ENCODE measurements at places on chromosomes 2 and 18. TPM values are rescaled to one million over a fixed set of nuclear protein-coding genes. Genes with fewer than 3 reads are reported as not detected.

Gene LHCGR
- total RNA-seq: not detected

Gene SCN9A
- total RNA-seq: 0.68 TPM

Gene TMEFF2
- total RNA-seq: 0.06 TPM

Gene GALR1
- total RNA-seq: not detected

Gene MAPK4
- total RNA-seq: not detected

Gene ITGA4
- 2.3 TPM for total RNA-seq

Gene HNRNPA3
- 29.9 TPM for total RNA-seq

Gene SLC25A52
- not detected for total RNA-seq

Gene ZNF521
- total RNA-seq: 45.1 TPM

Gene CNTNAP5
- total RNA-seq: not detected

Gene SERPINB4
- total RNA-seq: not detected

Gene ACTG2
- total RNA-seq: 1.3 TPM

Gene ADAM23
- total RNA-seq: 5.7 TPM

Gene AQP12B
- not detected for total RNA-seq

Gene TMEM169
- not detected for total RNA-seq

Gene PMAIP1
- 1.5 TPM for total RNA-seq

Gene ANKRD23
- total RNA-seq: 1.1 TPM

Gene LINC00305
- total RNA-seq: not detected

Gene FOXI3
- total RNA-seq: not detected

Gene RSAD2
- 1.1 TPM for total RNA-seq

Gene LMAN1
- 133 TPM for total RNA-seq

Gene ABCB11
- 0.37 TPM for total RNA-seq

Gene PARD6G
- total RNA-seq: 1.8 TPM

Gene LRRC30
- not detected for total RNA-seq

Gene CDH2
- 12.4 TPM for total RNA-seq

Gene ELOA2
- not detected for total RNA-seq

Gene NT5C1B
- 0.10 TPM for total RNA-seq

Gene UGT1A5
- not detected for total RNA-seq

Gene COLEC12
- 73.4 TPM for total RNA-seq

Gene EDAR
- not detected for total RNA-seq

Gene AQP4
- total RNA-seq: not detected

Gene SULT1C2
- not detected for total RNA-seq

Gene RAX
- total RNA-seq: not detected

Gene MERTK
- total RNA-seq: 0.64 TPM

Gene SAG
- total RNA-seq: not detected

Gene RTP5
- not detected for total RNA-seq

Gene MALL
- 41.5 TPM for total RNA-seq

Gene SCYGR8
- not detected for total RNA-seq

Gene TRABD2A
- 3.3 TPM for total RNA-seq

Gene CDH7
- not detected for total RNA-seq
